Skeletal muscle cell (primary cell): ENCODE measurements at places on chromosomes 5 and 9.
A peak's percentile ranks its signal among the peaks of the same experiment; 100 is the strongest.

DNA sequence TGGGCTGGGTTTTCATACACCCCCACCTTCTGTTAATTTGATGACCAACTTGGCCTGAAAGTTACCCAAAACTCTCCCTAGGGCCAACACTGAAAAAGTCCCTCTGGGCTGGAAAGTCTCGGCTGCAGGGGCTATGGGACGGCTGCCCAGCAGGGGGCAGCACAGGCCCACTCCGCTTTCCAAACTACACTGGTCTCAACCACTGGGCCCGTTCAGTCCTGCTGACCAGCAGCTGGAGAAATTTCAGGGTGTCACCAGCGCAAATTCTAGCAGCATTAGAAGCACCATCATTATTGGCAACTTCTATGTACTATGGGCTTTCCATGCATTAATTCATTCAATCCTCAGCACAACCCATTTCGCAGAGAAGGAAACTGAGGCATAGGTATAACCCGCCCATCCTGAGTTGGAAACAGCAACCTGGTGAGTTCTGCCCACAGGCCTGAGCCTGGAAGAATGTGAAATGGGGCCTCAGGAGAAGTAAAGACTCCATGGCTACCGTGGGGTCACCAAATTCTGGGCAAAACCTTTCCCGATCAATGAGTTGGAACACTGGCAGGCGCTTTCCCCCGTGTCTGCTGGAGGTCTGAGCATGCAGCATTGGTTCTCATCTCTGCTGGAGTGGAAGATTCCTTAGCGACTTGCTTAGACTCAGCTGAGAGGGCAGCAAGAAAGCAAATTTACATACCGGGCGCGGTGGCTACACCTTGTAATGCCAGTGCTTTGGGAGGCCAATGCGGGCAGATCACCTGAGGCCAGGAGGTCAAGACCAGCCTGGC lies 9.7 kb downstream of the ORM2 start:
- no peak for DNase-seq

- DNase-seq, result no peak
These were observed 2.5 kb downstream of the SEMA5A start for GRCh38 chr5:9543311-9543920.

- no peak for DNase-seq
These were observed 7.3 kb downstream of the PIK3R1 start for GRCh38 chr5:68222824-68223354.

- DNase-seq, result no peak
These were observed 4.5 kb downstream of the DAP start for GRCh38 chr5:10756549-10756948.

GRCh38 chr5:140265845-140266244 lies 37.1 kb downstream of the PFDN1 start:
- no peak for DNase-seq

DNA sequence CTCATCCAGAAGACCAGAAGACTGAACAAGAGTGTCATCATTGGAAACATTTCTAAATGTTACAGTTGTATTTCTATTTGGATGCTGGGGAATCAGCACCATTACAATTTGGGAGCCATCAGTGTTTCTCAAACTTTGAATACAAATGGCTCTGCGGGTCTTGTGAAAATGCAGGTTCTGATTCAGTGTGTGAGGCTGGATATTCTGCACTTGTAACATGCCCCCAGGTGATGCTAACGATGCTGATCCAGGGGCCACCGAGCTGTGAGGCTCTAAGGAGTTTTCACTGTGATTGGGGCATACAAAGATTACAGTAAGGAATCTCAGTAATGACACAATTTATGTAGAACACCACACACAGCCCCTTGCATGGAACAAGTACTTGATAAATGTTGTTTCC lies 167.7 kb downstream of the ACTL7B start:
- DNase-seq, result no peak

GRCh38 chr9:127877566-127877998 lies at the start of gene AK1:
Gene AK1, minus strand, starts transcription at chr9:127877675. Its CDS starts 3,058 bp downstream, at chr9:127874617.
- no peak for DNase-seq

GRCh38 chr5:129630101-129630500 lies 117.8 kb upstream of the MINAR2 start:
- DNase-seq, result no peak

- DNase-seq, result no peak
These were observed 5.4 kb upstream of the MYOT start for GRCh38 chr5:137862251-137862650.

DNA sequence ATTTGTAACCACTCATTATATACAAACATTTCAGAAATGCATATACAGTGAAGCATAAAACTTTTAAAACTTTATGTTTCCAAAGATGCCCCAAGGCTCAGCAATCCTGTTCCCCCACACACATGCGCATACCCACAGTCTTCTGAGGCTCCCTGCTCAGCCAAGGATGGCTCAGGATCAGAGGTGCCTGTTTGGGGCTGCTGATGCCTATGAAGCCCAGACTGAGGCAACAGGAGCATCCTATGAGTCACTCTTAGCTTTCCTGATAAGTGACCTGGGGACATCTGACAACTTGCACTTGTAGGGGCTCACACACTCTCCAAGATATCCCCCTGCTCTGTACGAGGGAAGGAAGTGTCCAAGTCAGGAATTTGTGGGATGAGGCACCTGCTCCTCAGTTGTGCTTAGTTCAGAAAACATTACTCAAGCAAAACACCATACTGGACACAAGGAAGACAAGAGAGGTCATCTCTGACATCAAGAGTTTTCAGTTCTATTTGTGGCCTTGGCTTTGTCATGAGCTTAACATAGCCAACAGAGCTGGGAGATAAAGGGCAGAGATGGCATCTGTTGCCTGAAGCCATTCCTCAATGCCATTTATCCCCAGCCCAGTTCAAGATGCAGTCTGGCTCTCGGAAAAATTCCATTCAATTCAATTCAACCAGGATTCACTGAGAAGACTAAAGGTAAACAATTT lies 62.3 kb downstream of the NIPSNAP3B start:
- DNase-seq, result no peak

DNA sequence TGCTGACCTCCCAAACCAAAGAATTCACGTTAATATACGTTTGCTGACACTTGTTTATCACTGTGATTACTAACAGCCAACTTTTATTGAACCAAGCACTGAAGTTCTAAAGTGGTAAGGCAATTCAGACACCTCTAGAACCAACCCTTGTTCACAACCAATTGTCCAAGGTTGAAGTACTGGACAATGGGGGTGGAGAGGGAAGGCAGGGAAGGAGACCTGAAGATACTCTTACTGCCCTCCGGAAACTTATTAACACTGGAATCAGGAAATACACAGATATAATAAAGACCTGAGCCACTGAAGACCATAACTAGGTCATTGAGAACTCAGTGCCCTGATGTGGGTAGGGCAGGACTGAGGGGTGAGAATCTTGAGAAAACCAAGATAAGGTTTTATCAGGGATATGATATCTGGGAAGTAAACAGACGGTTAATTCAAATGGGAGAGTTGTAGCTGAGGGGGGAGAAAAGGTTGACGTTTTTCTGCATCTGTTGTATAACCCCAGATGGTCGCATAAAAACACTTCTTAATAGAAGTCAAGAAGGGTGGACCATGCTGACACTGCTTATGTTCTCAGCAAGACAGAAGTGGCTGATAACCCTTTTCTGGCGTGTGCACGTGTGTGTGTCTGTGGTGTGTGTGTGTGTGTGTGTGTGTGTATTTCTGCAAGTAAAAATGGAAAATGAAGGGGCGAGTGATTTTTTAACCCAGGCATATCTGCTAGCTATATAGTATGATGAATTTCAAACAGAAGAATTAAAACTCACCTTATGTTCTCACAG lies 125.9 kb downstream of the LHFPL2 start:
- no peak for DNase-seq

GRCh38 chr9:1979741-1980367 lies 35.3 kb upstream of the SMARCA2 start:
- peak; percentile 31 for DNase-seq

- no peak for DNase-seq
These were observed 59.8 kb upstream of the OTULINL start for GRCh38 chr5:14521748-14522147.

DNA sequence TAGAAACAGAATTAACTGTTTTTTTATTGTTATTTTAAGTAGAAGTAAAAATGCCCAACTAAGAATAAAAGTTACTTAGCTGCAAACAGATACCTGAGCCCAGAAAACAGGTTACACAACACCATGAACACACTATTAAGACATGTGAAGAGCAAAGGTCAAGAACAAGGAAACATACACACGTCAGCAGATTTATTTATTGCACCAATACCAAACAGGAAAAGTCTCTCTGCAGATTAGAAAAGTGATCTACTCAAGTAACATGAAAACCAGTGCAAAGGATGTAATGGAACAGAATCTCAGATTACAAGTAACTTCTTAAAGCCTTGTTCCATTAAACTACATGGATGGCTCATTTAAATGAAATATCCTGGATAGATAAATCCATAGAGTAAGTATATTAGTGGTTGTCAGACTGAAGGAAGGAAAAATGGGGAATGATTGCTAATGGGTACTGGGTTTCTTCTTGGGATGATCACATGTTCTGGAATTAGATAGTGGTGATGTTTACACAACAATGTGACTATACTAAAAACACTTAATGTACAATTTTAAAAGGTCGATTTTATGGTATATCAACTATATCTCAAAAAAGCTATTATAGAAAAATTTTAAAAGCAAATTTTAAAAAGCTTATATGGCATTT lies 6.1 kb downstream of the SAR1B start:
- peak; percentile 12 for DNase-seq

- DNase-seq, result no peak
These were observed 66.5 kb upstream of the GLRX start for GRCh38 chr5:95889076-95889475.

DNA sequence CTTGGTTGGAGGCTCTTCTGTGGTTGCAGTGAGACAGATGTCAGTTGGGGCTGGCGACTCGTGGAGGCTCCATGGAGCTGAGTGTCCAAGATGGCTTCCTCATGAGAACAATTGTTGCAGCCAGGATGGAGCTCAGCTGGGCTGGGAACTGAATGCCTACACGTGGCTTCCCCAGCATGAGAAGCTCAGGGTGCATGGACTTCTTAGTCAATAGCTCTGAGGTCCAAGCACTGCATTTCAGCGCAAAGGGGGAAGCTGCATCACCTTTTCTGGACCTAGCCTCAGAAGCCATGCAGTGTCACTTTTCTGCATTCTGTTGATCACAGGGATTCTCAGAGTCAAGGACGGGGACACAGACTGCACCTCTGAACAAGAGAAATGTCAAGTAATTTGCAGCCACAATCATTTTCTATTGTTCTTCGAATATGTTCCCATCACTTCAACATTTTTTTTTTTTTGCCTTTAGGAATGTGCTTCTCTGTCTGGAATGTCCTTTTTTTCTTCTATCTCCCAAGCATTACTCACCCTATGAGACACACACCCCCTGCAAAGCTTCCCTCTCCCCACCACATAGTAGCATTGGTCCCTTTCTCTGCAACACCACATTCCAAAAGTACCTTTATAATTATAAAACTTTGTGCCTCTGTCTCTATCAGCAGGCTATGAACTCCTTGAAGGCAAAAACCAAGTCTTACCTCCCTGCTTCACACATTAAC lies 57.5 kb upstream of the STK32A start:
- DNase-seq, result peak; percentile 59

DNA sequence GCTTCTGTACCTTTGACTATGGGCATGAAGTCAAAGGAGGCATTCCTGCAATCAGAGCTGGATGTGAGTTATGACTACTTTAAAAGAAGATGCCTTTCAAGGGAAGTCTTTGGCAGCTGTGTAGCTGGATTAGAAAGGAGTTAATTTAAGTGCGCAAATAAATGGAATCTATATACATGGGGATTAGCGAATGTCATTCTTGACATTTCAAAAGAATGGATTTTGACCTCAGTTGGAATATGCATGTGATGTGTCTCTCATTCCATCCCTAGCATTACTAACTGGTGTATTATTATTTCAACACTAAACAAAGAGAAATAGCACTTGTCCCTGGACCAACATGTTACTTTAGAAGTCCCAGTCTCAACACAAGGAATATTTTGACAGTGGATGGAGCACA lies 359.6 kb upstream of the SLC24A2 start:
- no peak for DNase-seq

GRCh38 chr5:148620091-148620490 lies 34.2 kb downstream of the HTR4 start:
- no peak for DNase-seq

DNA sequence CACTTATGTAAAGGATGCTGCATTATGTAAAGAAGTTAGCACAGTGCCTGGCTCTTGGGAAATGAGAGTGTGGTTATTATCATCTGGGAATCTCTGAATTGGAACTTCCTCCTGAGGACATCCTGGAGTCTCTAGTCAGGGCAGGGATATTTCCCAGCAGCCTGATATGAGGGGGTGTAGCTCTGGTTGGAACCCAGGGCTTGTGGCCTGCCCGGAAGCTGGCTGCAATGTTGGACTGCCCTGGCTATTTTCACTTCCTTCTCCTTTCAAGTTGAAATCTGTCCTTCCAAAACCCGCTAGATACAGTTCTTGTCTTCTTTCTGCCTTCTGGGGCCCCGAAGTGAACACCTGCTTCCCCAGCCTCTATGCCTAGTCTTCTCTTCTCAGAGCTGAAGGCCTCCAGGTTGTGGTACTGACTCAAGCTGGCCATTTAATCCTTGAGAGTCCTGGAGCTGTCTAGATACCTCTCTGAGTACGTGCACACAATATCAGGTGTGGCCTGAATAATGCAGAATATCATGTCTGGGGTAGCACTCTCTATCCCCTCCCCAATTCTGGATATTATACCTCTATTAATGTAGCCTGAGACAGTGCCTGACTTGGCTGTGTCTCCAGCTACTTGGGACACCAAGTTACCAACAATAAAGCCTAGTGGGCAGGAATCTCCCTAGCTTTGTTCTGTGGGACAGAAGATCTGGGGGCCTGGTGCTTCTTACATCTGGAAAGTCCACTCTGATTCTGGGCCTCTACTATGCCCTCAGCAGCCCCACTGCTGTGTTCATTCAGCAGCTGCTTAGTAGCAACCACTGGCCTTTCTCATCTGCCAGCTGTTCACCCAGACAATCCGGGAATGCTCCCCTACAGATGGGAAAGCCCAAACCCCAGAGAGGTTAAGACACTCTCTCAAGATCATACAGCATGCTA lies 45.0 kb downstream of the SLC6A7 start:
- no peak for DNase-seq

GRCh38 chr9:4517274-4517673 lies 27.0 kb downstream of the SLC1A1 start:
- DNase-seq, result no peak

DNA sequence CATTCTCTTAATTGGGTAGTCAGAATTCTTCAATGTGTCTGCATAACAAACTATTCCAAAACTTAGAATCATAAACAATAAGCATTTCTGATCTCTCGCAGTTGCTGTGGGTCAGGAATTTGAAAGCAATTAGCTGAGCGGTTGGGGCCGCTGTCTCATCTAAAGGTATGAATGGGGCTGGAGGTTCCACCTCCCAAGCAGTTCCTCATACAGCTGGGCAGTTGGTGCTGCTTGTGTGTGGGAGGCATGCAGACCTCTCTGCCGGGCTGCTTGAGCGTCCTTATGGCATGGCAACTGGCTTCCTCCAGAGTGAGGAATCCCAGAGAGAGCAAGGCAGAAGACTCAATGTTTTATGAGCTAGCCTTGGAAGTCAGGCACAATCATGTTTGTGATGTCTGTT lies 30.2 kb upstream of the SEMA4D start:
- no peak for DNase-seq

- DNase-seq, result no peak
These were observed 4.1 kb upstream of the IER5L start for GRCh38 chr9:129182122-129182521.
